Foreskin keratinocyte (primary cell): ENCODE measurements at places on chromosomes 2 and 18. TPM values are rescaled to one million over a fixed set of nuclear protein-coding genes. Genes with fewer than 3 reads are reported as not detected.

The LOXHD1 gene
- total RNA-seq, result not detected in 2 replicates

The GAREM2 gene
- 0.21 and 0.27 TPM in 2 replicates for total RNA-seq

The CCDC150 gene
- 5.5 and 6.9 TPM in 2 replicates for total RNA-seq

The COX7A2L gene
- 107 and 119 TPM in 2 replicates for total RNA-seq

GRCh38 chr2:9992427-9993187 is 41.1 kb downstream of the GRHL1 start:
- DNase-seq, result no peak

GRCh38 chr18:79904357-79905147 is 46.9 kb downstream of the SLC66A2 start:
- DNase-seq, result peak; percentile 77

GRCh38 chr2:39523308-39524044 is 86.4 kb upstream of the MAP4K3 start:
- peak; percentile 80 for DNase-seq

DNA sequence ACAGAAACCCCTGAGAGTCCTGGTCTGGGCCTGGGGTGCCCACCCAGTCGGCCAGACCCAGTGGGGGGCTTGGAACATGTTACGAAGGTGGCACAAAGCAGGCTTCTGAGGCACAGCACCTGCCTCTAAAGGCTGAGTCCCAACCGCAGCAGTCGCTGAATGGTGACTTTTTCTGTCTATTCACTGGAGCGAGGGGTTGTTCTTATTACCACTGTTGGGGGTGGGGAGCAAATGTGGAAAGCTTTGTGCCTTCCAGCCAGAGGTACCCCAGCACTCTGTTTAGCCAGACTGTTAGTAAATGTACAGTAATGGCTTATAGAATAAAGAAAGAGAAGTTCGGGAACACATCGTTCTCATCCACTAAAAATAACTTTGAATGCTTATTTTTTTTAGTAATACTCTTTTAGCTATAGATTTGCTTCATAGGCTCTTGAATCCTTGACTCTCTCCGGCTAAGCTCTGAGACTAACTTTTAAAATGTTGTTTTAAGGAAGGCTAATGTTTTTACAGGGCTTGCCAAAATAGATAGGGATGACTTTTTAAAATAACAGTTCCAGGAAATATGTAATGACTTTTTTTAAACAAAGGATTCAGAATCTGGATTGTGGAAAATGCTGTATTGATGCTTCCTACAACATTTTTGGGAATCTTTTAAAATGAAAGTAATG is 23.4 kb upstream of the PTPN2 start:
- DNase-seq, result no peak
